Endothelial cell (in vitro differentiated cells): ENCODE measurements at places on chromosomes 6 and 20. TPM values are rescaled to one million over a fixed set of nuclear protein-coding genes. Genes with fewer than 3 reads are reported as not detected.

GRCh38 chr6:159701413-159701999 is 8.5 kb upstream of the SOD2 start:
- no peak overlapping the region for H3K4me3 ChIP-seq
- peaks cover 11% of the 10 kb centered on the region for H3K36me3 ChIP-seq
- H3K27ac ChIP-seq: no peak overlapping the region
- H3K4me1 ChIP-seq: no peaks in the 10 kb centered on the region
- no peak for DNase-seq

TSHZ2 gene
- total RNA-seq: 2.3 TPM

- peaks cover 3% of the 10 kb centered on the region for H3K4me1 ChIP-seq
- H3K36me3 ChIP-seq: peaks cover 15% of the 10 kb centered on the region
- no peak overlapping the region for H3K4me3 ChIP-seq
- H3K27me3 ChIP-seq: no peaks in the 10 kb centered on the region
Observed at GRCh38 chr20:3392756-3393155, 14.7 kb downstream of the DNAAF9 start.

DNA sequence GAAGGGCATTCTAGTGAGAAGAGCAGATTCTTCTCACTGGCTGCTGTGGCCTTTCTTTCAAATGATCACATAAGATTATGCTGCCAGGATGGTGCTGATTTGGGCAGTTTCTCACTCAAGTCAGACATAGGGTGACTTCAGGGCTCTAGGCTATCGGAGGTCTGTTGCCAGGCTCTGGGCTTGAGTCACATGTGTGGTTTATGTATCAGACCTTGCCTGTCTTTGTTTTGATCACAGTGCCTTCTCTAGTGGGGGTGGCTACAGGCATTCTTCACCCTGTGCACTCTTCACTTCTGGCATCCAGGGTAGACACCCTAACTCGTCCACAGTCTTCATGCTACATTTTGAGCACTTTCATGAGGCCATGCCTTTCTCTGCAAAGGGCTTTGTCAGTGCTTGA is 823.7 kb upstream of the MAN1A1 start:
- no peak for DNase-seq
- H3K4me1 ChIP-seq: no peaks in the 10 kb centered on the region
- H3K4me3 ChIP-seq: no peak overlapping the region
- H3K27ac ChIP-seq: no peak overlapping the region
- no peaks in the 10 kb centered on the region for H3K36me3 ChIP-seq
- no peaks in the 10 kb centered on the region for H3K27me3 ChIP-seq

MAN1A1 gene
- 34.4 TPM for total RNA-seq

- no peak overlapping the region for H3K4me3 ChIP-seq
- no peak overlapping the region for H3K27ac ChIP-seq
- DNase-seq: no peak
- peaks cover 9% of the 10 kb centered on the region for H3K27me3 ChIP-seq
- peaks cover 45% of the 10 kb centered on the region for H3K4me1 ChIP-seq
- no peaks in the 10 kb centered on the region for H3K36me3 ChIP-seq
Observed at GRCh38 chr6:105781248-105781647, 304.9 kb upstream of the PRDM1 start.

- H3K4me1 ChIP-seq: no peaks in the 10 kb centered on the region
- H3K27ac ChIP-seq: no peak overlapping the region
- no peaks in the 10 kb centered on the region for H3K27me3 ChIP-seq
- DNase-seq: no peak
- no peak overlapping the region for H3K4me3 ChIP-seq
Observed at GRCh38 chr6:64064919-64065318, 429.3 kb downstream of the PHF3 start.

DNA sequence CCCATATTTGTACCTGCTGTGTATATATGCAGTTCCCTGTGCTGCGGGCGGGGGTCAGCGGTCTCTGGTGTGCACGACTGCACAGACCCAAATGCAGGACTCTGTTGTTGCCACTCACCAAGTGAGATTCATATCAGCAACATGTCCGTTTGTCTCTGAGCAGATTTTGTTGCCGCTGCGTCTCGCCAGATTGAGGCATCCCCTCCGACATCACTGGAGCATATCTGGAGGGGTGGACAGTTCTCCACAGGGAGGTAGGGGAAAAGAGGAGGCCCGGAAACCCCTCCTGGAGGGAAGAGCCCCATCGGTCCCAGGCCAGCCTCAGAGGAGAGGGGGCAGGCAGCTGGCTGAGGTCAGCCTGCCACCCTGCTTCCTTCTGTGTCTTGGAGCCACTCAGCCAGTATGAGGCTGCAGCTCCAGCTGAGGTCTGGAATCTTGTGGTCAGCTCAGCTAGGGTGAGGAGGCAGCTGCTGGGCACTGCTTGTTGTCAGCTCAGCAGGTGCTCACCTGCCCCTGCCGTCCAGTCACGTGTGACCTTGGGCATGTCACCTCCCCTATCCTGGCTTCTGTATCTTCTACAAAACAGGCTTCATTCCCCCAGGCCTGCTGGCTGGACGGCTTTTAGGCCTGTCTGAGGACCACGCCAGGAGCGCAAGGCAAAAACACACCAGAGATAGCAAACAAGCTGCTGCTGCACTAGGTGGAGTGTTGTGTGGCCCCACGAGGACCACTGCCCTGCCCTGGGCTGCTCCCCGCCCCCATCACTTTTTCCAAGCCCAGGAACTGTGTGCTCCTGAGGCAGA is 47.1 kb downstream of the HNF4A start:
- peaks cover 4% of the 10 kb centered on the region for H3K36me3 ChIP-seq
- no peaks in the 10 kb centered on the region for H3K4me1 ChIP-seq
- no peak overlapping the region for H3K27ac ChIP-seq
- DNase-seq: no peak
- peaks cover 7% of the 10 kb centered on the region for H3K27me3 ChIP-seq

DNA sequence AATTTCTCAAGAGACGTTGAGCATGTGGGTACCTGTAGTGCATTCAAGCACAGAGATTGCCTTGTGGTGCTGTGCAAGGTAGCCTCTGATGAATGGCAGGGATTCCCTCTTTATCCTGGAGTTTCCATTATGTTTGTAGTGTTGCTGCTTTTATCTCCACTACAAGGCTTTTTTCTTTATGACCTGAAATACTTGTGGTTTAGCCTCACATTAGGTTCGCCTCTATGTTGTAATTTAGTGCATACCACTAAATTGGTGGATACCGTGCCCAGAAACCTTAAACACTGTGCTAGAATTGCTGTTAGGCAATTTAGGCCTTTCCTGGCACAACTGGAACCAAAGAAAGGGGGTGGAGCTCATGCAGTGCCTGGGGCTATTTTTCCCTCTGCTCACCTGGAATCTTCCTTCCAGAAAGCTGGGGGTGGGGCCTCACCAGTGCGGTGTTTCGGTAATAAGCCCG is 76.8 kb downstream of the NCOA7 start:
- no peaks in the 10 kb centered on the region for H3K36me3 ChIP-seq
- no peak for DNase-seq
- no peaks in the 10 kb centered on the region for H3K27me3 ChIP-seq
- peaks cover 5% of the 10 kb centered on the region for H3K4me1 ChIP-seq
- no peak overlapping the region for H3K27ac ChIP-seq
- no peak overlapping the region for H3K4me3 ChIP-seq

DNA sequence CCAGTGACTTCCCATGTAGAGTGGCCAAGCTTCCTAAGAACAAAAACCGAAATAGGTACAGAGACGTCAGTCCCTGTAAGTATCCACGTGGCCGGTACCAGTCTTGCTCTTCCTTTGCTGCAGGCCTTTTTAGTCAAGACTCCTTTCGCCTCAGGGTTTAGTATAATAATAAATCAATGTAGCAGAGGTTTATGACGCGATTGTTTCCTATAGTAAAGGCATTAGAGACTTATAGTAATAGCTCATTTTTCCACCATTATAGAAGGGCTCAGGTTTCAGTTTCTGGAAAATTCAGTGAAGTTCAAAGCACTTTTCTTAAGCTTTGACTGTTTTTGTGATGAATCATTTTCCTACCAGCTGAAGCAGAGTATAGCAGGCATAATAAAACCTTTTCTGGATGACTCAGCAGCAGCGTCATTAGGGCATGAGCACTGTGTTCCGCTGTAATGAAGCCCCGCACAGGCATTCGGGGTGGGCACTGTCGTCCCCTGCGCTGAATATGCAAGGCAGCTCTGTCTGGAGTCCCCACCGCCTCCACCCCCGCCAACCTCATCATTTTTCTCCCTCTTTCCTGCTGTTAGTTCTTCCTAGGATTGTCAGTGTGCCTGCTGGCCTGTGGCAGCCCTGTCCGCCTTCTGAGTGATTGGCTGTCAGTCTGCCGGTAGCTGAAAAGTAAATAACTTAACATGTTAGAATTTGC is 51.3 kb downstream of the PTPN1 start:
- no peak overlapping the region for H3K4me3 ChIP-seq
- peaks cover 4% of the 10 kb centered on the region for H3K27me3 ChIP-seq
- no peak overlapping the region for H3K27ac ChIP-seq

CST3 gene
- 40.6 TPM for total RNA-seq

DNA sequence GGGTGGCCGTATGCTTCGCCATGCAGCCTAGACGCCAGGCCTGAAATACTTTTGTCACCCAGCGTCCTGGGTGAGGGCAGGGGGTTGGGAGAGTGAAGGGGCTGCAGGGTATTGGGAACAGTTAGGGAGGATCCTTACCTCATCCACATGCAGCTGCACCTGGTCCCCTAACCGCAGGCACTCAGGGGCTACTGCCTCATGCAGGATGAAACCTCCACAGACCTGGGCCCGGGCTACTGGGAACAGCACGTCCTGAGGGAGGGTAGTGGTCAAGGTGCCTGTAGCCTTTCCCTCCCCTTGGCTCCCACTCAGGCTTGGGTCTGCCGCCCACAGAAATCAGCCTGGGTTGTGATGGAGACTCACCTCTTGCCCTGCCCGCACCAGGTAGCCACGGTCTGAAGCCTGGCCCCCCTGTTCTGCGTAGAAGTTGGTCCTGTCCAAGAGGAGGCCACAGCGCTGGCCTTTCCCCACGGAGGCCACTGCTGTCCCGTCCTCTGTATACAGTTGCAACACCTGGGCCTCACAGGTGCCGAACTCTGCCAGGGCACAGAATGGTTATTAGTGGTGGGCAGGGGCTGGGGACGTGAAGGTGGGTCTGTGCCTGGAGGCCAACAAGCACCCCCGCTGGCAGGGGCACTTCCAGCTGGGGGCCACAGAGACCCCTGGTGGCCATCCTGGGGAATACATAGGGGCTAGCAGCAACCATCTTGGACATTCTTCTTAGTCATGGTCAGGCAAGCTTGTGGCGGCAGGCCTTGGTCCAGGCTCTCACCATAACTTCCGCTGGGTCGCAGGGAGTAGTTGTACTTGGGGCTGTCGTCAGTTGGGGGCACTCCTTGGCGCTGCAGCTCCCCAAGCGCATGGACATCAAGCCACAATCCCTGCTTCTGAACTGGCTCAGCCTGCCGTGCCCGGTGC is 8.6 kb downstream of the AARS2 start:
- H3K27ac ChIP-seq: no peak overlapping the region
- no peak overlapping the region for H3K4me3 ChIP-seq
- H3K27me3 ChIP-seq: peaks cover 5% of the 10 kb centered on the region
- peaks cover 2% of the 10 kb centered on the region for H3K4me1 ChIP-seq

- DNase-seq: no peak
- H3K36me3 ChIP-seq: peaks cover 2% of the 10 kb centered on the region
- H3K27me3 ChIP-seq: peaks cover 8% of the 10 kb centered on the region
- no peak overlapping the region for H3K4me3 ChIP-seq
- no peak overlapping the region for H3K27ac ChIP-seq
Observed at GRCh38 chr20:33866398-33867100, 55.4 kb downstream of the CHMP4B start.
